ENCODE measurements at places on chromosomes 7 and 10.
A peak's percentile ranks its signal among the peaks of the same experiment; 100 is the strongest.

GRCh38 chr10:17001961-17002749 lies 127.5 kb downstream of the CUBN start:
- peak; percentile 96 for DNase-seq

- no peak for DNase-seq
Measured at GRCh38 chr7:136874393-136875032, 6.1 kb downstream of the CHRM2 start.

GRCh38 chr10:61903928-61904344 lies 2.4 kb downstream of the ARID5B start:
- no peak for DNase-seq

GRCh38 chr7:27169658-27170425 lies 4.3 kb downstream of the HOXA10 start:
- no peak for DNase-seq

- DNase-seq: no peak
Measured at GRCh38 chr10:84077768-84078167, 61.5 kb upstream of the GHITM start.

DNA sequence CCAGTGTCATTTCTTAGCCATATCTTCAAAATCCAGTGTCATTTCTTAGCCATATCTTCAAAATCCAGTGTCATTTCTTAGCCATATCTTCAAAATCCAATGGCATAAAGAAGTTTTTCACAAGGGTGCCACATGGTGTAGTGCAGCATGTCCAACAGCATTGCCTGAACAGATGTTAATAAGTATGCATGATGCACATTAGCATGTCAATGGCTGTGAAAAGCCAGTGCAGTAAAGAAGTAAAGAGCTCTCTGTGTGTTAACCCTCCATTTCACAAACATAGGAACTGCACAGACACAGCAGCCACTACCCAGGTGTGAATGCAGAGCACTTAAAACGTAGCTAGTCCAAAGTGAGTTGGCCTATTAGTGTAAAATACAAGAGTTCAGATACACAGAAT lies 89.8 kb downstream of the GNAI1 start:
- no peak for DNase-seq

GRCh38 chr7:21011153-21011552 lies 224.5 kb upstream of the SP8 start:
- no peak for DNase-seq

DNA sequence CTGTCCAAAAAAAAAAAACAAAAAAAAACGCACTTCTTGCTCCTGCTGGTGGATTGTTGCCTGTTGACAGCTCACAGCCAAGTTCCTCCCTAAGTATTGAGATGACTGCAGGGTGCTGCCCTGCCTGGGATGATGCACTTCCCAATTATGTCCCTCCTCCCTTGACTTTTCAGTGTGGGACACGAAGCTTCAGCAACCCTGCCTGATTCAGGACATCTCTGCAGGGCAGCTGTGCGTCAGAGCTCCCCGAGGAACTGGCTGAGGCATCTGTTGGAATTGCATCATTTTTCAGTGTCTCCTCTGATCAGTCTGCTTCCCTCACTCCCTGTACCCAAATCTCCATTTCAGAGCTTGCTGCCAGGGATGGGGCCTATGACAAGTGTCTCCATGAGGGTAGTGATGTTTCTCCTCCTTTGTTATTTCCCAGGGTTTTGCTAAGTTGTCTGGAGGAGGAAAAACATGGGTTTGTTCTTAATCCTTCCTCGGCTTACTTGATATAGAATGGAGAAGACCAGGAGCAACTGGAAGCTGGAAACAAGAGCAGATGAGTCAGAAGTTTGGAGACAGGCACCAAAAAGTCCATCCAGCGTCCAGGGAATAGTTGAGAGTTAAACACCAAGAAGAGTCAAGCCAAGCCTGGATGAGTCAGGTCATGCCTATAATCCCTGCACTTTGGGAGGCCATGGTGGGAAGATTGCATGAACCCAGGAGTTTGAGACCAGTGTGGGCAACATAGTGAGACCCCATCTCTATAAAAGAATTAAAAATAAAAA lies 355.1 kb downstream of the GALNT17 start:
- DNase-seq: no peak

DNA sequence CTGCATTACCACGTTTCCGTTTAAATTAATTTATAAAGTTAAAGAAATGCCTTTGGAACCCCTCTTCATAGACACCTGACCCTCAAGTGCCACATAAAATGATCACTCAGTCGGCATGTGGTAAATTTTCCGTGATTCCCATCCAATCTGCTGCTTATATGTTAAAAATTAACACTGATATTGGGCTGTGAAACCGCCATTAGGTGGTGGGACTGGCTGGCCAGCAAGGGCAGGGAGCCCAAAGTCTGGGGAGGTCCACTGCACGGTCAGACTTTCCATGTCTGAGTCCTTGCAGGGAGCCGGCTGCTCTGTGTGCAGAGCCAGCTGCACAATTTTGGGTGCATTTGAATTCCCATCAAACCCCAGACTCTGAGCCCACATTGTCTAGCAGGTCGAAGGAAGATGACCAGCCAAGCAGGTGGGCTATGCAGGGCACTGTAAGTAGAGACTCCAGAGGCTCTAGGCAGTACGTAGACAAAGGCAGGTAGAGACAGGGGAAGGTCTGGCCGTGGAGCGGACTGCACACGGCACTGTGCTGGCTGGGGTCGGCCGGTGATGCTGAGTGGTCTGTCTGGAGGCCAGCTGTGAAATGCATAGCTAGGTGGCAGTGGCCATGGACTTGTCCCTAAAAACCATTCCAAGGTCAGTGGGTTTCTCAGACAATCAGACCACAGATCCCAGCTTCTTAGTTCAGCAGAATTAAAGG lies 122.9 kb downstream of the SH3PXD2A start:
- DNase-seq: no peak

DNA sequence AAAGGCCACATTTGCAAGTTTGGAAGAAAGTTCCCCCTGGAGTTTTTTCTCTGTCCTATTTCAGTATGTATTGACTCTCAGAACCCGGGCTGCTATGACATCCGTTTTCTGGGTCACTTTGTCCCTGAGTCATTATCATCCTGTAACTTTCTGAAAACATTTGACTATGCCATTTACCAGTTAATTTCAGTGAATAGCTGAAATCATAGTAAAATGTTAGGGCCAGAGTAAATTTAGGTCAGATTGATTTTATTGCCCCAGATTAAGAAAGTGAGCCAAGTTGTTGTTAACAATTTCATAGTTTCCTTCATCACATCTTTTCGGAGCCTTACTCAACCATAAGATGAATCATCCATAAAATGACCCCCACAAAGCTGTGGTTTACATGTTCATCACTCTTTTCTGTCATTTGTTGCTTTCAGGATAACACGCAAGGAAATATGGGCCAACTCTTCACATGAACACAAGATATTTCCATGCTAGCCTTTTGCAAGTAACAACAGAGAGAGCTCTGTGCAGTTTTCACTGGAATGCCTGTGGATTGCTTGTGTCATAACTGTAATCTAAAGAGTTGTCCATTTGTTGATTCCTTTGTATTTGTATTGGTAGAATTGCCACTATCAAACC lies 3.9 kb upstream of the MACC1 start:
- DNase-seq: peak; percentile 98

DNA sequence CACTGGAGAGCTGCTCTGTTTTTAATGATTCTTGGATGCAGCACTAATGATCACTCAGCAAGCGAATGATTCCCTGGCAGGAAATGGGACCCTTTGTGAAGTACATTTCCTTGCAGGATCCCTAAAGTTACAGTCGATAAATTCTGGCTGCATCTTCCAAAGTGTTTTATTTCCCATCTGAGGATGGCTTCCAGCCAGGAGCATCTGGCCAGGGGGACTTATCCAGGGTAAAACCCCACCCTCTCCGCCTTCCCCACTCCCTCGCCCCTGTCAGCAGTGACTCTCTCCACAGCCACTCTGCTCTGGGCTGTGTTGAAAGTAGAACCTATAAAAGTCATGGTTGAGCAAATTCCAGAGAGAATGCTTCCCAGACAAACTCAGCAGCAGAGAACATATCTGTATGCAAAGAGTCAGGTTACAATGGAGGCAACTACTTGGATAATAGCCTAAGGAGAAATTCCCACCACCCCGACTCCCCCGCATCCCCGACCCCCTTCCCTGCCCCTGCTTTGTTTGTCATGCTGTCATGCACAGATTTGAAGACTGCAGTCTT lies 111.0 kb upstream of the ANLN start:
- DNase-seq: peak; percentile 69

GRCh38 chr7:27260211-27260610 lies 17.6 kb downstream of the EVX1 start:
- DNase-seq: no peak

DNA sequence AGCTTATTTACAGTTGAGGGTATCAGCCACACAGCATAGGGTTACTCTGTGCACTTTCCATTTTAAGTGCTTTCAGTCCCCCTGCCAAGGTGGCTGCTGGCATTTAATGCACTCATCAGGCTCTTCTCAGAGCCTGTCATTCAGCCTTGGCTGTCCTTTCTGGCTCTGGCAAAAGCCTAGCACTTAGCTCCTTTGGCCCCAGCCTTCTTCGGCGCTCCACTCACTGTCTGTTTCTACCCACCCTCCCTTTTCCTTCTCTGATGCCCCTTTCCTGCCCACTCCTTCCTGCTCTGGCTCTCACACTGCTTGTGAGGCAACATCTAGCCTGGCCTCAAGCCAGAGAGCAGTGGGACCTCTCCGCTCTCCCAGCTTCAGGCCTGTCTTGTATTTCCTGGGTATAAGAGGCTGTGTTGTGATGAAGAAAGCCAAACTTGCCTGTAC lies 60.2 kb downstream of the WIPF3 start:
- no peak for DNase-seq

Measured in AG09309 (cell line).